ENCODE measurements at places on chromosomes 6 and 20.
A peak's percentile ranks its signal among the peaks of the same experiment; 100 is the strongest.

DNA sequence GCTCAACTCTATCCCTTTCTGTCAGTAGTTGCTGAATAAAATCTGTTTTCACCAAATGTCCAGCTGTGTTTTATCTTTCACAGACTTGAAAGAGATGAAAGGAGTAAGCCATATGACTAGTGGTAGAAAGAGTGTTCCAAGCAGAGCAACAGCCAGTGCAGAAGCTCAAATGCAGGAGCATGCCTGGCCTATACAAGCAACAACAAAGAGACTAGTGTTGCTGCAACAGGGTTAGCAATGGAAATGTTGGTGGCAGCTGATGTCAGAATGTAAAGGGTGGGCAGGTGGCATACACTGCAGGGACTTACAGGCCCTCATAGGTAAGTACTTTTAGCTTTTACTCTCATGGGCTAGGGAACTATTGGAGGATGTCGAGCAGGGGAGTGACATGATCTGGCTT lies 5.2 kb upstream of the HINT3 start:
- DNase-seq: no peak

DNA sequence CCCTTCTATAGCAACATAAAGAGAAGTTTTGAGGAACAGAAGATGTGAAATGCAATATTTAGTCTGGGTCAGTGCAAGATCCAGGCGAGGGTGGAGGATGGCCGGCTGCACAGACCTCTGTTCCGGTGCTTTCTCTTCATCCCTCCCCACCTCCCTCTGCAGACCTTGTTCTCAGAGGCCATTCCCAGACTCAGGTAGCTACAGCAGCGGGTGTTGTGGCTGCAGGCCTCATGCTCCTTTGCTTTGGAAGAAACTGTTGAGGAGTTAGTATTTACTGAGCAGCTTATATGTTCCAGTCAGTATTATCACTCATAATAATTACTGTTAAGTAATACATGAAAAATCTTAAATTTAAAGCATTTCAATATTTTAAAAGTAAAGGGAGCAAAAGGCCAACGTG lies 1.7 kb downstream of the BTN3A3 start:
- DNase-seq: no peak

GRCh38 chr6:169034516-169035167 lies 219.0 kb downstream of the THBS2 start:
- no peak for DNase-seq

DNA sequence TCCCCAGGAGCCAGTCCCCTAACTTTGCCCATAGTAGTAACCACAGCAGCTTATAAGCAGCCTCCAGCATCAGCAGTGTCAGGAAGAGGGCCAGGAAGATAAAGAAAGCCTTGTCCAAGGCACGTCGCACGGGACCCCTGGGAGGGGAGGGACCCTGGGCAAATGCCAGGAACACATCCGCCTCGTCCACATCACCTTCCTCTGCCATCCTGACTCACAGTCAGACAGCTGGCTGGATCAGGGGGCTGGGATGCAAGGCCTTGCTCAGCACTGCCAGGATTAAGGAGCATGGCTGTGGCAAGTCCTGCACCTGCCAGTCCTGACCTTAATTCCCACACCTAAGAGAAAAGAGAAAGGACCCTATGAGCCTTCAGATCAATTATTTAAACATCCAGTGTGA lies 11.5 kb upstream of the ZBTB22 start:
- no peak for DNase-seq

GRCh38 chr6:70175770-70176169 lies 127.1 kb downstream of the COL9A1 start:
- DNase-seq: no peak

GRCh38 chr20:57921676-57922075 lies 211.9 kb upstream of the PMEPA1 start:
- no peak for DNase-seq

DNA sequence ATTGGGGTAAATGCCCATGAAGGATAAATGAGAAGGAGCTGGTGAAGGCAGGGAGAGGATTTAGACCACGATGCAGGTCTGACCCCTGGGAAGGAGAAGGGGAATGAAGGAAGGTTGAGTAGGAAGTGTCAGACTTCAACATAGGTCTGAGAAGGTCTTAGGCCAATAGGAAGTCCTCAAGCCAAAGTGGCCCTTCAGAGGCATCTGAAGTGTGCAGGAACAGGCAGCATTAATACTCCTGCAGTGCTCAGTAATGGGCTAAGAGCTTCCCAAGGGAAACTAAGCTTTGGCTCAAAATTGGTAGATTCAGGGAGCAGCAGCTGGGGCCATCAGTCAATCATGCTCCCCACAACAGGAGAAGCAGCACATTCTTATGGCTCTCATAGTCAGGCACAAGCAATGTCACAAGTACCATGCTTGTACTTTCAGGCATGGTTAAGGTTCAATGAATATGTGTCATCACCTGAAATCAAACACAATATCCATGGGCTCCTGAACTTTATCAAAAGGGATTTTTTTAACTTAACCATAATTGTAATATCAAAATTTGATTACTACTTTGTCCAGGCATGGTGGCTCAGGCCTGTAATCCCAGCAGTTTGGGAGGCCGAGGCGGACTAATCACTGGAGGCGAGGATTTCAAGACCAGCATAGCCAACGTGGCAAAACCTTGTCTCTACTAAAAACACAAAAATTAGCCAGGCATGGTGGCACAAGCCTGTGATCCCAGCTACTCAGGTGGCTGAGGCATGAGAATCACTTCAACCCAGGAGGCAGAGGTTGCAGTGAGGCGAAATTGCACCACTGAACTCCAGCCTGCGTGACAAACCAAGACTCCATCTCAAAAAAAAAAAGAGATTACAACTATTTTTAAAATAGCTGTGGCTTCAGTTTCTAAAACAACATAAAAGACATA lies 9.9 kb downstream of the RALGAPA2 start:
- DNase-seq: no peak

DNA sequence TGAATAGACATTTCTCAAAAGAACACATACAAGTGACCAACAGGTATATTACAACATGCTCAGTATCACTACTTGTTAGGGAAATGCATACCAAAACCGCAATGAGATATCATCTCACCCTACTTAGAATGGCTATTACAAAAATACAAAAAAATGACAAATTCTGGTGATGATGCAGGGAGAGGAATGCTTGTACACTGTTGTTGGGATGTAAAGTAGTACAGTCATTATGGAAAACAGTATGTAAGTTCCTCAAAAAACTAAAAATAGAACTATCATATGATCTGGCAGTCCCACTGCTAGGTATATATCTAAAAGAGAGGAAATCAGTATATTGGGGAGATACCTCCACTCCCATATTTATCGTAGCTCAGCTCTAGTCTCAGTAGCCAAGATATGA lies 10.9 kb upstream of the SLC17A5 start:
- DNase-seq: no peak

DNA sequence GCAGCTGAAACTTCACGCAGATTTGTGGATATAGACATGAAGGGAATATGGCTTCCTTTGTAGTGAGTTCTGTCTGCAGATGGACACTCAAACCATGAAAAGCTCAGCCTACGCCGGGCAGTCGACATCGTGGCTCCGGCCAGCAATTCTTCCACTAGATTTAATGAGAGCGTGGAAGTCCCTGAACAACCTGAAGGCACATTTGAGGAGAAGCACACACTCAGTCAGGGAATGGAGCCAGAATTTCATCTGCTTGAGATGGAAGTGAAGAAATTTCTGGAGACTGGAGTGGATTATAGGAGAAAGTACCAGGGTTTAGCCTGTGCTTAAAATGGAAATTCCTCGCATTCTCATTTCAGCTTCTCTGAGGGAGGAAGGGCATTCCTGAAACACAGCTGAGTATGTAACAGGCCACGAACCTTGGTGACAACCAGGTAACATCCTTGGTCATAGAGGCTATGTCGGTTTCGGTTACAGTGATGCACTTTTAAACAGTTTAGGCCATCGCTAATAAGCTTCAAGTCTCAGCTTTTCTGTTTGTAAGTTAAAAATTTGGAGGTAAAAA lies 80.5 kb upstream of the AGPAT4 start:
- DNase-seq: no peak

GRCh38 chr6:150291968-150292710 lies 76.7 kb upstream of the IYD start:
- no peak for DNase-seq

DNA sequence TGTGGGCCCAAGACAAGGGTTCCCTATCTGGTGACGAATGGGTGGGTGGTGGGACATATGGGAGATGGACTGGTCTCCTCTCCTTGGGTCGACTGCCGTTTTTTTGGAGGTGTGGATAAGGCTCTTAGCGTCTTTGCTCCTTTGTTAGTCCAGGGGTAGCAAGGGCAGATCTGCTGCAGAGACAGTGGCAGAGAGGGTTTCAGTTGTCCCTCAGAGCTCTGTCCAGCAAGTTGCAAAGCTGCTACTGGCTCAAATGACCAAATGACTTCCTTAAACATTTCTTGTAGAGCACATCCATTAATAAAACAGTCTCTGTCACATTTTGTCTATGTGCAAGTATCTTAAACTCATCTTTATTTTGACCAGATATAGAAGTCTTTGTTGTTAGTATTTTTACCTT lies 508.0 kb upstream of the ADGRB3 start:
- no peak for DNase-seq

DNA sequence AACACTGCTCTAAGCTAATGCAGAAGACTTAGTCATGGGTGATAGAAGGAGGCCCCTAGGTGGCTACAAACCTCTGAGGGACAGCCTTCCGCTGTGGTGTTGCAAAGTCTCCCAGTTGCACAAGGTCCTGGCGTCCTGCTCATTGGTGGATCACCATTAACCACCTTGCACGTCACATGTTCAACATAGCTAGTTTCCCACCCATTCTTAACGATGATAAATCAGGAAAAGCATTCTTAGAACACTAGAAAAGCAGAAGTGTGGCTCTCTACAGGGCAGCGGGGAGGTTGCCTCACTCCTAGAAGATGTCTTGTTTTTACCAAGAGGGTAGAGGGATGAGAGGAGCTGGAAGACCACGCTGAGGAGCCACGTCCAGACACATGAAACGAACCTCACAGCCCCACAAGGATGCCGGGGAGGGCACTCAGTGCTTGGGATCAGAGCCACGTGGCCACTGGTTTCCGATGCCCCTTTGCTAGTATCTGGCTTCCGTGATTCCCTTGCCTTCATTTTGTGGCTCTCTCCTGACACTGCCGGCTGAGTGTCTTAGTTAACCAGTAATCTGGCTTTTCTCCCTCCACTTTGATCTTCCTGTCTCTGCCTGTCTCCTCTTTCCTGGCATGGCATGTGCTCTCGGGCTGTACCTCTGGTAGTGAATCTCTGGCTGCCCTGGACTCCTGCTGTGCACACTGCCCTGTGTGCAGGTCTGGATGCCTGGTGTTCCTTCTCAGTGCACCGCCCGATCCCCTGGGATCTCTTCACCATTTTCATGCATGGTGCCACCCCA lies 91.4 kb upstream of the NEDD9 start:
- peak; percentile 58 for DNase-seq

- no peak for DNase-seq
These were observed 2.8 kb upstream of the NEU1 start for GRCh38 chr6:31865205-31866118.

DNA sequence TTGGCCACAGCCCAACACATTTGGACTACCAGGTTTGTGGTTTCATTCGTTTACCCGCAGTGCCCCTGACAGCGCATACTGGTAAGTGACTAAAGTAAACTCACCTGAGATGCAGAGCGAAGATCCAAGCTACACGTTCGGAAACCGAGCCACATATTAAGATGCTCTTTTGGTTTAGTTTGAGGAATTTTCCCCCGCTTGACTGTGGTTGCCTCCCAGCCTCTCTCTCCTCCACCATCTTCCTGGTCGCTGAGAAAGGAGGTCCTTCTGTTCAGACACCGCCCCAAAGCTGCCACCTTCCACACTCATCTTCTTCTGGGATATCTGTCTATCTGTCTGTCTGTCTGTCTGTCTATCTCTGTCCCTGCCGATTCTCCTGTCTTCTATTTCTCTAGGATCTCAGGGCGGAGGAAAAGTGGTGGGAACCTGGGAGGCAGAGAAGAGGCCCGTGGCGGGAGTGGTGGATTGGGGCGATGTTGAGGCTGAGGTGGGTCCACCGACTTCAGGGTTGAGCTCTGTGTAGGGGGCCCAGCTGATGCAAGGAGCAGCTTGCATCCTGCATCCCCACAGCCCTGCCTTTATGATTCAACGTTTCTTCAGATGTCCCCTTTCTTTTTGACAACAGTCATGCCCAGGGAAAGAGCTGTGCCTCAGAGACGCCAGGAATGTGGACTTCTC lies 196.9 kb upstream of the ZNF184 start:
- no peak for DNase-seq

DNA sequence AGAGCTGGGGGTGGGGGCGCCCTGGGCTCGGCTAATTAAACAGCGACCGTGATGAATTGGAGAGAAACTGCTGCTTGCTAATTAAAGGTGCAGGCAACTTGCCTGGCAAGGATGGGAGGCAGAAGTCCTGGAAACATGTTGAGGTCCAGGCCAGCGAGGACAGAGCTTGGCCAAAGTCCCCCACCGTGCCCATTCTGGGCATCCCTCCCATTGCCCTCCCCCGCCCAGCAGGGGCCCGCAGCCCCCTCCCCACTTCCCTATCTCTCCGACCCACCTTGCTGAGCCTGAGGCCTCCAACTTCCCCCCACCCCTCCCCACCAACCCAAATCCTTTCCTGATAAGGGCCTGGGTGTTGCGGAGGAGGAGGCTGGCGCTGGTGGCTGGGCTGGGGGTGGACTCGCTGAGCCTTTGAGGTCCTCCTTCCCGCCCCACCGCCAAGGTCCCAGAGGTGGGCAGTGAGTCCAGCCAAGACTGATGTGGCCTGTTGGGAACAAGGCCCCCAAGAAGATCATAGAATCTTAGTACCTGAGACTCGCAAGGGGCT lies 23.3 kb downstream of the C20orf203 start:
- DNase-seq: no peak

GRCh38 chr6:1589208-1589607 lies 20.5 kb upstream of the FOXC1 start:
- DNase-seq: no peak

DNA sequence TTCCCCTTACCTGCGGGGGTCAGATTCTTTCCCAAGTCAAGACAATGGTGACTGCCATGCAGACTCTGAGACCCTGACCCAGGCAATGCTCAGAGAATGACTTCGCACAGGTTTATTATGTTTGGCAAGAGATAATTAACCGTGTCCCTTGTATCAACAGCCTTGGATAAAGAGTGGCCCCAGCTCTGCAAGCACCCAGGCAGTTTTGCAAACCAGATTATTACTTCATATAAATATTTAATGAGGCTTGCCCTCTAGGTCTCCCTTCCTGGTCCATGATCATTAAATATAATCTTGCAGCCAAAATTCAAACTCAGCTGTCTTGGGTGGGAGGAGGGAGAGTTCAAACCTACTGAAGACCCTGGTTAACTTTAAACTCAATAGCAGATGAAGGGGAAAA lies 156.5 kb downstream of the ANKRD60 start:
- no peak for DNase-seq

- no peak for DNase-seq
These were observed 103.2 kb downstream of the TOX2 start for GRCh38 chr20:44017905-44018258.

GRCh38 chr6:5217356-5217755 lies 43.4 kb downstream of the LYRM4 start:
- DNase-seq: no peak

- DNase-seq: no peak
These were observed 7.9 kb downstream of the PTK6 start for GRCh38 chr20:63529180-63529860.

GRCh38 chr6:167161851-167162467 lies 4.2 kb upstream of the GPR31 start:
- DNase-seq: no peak

Data from GM13976 (cell line).